ENCODE measurements at places on chromosomes 5 and 9.

DNA sequence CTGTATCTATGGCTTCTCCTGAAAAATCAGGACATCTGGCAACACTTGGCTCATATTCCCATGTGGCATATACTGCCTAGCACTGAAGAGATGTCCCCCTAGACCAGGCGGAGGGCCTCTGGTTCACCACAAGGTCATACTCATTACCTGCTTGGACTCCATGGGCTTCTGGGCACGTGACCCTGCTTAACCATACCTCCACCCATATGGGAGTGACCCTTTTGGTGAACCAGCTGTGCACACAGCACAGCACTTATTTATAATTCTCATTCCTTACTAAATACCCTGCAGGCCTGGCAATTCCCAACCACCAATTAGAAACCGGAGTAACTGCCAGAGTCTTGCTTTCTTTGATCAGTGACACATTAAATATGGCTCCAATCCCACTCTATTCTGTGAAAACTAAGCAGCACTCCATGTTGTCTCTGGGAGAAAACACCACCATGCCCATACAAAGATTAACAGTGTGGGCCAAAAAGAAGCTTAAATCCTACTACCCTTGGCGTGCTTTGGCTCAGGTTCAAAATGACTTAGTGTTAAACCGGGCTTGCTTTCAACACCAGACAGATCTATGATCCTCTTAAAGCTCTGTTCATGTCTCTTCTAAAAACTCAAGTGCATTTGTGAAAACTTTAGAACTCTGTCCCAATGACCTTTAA lies 57.7 kb downstream of the MTMR12 start:
- DNase-seq: no peak

DNA sequence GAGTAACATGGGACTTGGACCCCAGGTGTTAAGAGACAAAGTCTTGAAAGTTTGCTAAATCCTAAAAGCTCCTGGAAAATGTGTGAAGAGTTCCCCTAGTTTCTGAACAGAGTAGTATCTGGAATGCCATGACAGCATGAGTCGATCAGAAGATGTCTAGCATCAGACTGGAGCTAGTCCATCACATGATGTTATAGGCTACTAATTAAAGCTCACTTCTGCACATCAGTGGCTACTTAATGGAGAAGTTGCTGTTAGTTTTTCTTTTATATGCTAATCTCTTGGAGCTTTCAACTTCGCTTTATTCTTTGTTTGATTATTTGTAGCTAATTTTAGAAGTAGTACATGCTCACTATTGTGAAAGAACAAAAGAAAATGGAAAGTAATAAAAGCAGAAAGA lies 471.3 kb upstream of the KLF4 start:
- no peak for DNase-seq

DNA sequence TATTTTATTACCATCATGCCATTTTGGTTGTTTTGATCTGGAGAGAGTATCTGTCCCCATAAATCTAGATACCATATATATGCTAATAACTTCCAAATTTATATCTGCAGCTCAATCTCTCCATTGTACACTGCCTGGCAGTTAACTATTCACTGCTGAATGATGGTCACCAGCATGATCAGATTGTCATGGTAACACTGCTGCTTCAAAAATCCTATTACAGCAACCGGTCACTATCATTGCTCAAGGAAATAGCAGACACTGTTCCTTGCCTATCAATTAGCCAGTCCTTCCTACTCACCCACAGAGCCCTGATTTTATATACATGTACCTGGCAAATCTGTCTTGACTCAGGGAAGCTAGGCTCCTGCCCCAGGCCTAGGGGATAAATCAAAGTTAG lies 11.5 kb downstream of the REEP5 start:
- no peak for DNase-seq

GRCh38 chr9:119533504-119533903 lies 164.3 kb upstream of the BRINP1 start:
- no peak for DNase-seq

- no peak for DNase-seq
Observed at GRCh38 chr9:18077941-18078678, 395.8 kb upstream of the ADAMTSL1 start.

DNA sequence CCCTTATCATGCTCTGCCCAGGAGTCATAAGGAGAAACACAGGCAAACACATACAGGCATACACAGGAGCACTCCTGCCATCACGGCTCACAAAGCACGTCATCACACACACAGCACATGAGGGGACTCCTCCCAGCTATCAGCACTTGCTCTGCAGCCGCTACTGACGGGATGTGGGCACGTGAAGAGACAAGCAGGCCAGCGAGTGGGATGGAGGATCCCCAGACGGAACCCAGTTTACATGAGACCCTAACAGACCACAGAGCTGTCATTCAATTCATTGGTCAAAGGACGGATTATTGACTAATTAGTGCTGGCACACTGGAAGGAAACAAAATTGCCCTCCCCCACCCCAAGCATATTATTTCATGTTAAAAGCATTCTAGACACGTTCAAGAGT lies 53.6 kb downstream of the SEMA4D start:
- DNase-seq: no peak

DNA sequence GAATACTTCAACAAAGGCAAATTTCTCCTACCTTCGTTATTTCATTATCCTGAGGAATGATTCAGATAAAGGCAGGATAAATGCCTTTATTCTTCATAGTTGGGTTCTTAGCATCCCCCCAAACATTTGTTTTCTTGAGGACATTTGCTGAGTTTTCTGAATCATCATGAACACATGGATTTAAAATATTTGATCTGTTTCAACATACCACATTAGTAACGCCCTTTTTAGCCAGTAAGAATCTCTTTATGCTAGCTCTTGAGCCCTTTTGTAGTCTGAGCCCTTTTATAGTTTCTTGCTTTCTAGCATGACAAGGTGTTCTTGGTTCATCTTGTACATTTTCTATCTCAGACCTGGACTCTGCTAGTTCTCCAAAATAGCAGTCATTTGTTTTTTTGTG lies 27.9 kb downstream of the SKIC3 start:
- no peak for DNase-seq

DNA sequence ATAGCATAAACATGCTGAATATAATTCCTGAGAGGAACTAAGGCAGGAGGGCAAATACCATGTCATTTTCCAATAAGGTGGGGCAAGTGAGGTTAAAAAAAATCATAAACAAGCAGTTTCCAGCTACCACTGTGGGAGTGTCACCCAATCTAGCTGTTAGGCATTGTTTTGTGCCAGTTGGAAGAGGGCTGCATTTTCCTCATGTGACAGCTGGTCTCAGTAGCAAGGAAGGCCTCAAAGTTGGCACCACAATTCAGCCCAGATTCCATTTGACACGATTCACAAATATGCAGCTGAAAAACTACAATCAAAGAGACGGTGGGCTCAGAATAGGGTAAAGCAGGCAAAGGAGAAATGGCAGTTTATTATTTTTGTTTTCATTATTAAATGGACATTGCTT lies 636.1 kb downstream of the KIF4B start:
- DNase-seq: no peak

DNA sequence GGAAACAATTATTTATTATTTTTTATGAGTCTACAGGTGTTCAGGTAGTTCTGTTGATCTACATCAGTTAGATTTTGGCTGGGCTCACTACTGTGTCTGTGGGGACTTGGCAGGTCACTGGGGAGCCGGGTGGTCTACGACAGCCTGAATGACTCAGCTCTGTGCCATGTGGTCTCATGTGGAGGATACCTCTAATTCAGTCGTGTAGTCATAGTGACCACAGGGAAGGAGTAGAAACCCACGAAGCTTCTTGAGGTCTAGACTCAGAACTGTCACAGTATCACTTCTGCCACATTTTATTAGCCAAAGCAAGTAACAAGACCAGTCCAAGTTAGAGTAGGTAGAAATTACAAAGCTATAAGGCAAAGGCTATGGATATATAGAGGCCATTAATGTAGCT lies 64.7 kb upstream of the GRAMD2B start:
- DNase-seq: peak; percentile 80

DNA sequence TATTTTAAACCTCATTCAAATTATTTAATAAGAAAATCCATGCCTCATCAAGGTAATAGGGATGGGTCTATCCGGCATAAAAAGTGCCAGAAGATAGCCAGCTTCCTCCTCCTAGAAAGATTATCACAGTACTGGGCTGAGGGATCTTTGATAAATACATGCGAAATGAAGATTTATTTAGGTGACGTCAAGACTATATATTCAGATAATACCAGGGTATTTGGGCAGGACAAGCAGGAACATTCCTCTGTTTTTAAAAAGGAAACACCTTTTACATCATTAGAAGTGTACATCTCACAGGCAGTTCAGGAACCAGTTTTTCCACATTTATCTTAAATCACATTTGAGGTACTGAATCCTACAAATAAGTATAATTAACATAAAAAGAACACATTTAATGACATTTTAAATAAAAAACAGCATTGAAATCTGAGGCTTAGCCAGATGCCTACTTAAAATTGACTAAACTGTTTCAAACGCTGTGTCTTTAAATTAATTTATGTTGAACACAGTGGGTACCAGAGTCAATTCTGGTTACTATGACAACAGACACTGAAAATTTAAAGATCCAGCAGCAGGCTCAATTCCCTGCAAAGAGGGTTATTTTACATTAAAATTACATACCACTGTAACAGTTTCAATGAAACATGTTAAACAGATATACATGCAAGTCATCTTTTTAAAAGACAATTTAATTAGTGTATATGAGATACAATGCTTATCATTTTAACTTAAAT lies 124.7 kb upstream of the SLCO6A1 start:
- DNase-seq: no peak

GRCh38 chr9:3177936-3178335 lies 334.0 kb upstream of the PUM3 start:
- DNase-seq: no peak

- DNase-seq: no peak
Observed at GRCh38 chr9:132046456-132046855, 33.2 kb downstream of the MED27 start.

DNA sequence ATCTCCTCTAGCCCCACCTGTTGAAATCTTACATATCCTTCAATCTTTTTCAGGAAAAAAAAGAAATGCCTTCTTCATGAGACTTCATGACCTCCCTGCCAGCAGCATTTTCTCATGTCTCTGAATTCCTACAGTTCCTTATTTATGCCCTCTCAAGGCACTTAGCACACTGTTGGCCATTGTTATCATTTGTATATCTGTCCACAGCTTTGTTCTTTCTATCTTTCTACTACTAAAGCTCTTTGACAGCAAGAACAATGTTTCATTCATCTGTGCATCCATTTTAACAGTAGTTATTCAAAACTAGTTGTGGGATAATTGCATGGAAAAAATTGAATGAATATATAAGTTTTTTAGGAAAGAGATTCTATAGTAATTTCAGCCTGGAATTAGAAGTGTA lies 20.9 kb upstream of the GZMA start:
- no peak for DNase-seq

DNA sequence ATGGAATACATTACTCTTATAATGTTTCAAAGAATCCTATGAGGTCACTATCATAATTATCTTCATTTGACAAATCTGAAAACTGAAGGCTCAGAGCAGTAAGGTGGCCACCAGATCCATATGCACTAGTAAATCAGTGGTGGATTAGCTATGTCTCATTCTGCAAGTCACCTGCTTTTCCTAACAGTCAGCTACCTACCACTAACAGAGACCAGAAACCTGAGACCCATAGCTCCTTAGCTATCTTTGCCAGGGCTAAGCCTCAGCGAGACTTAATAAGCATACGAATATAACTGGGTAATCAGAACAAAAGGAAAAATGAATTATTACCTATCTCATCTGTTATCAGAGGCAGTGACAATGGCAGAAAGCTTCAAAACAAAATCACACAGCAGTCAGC lies 118.7 kb downstream of the AUH start:
- no peak for DNase-seq

DNA sequence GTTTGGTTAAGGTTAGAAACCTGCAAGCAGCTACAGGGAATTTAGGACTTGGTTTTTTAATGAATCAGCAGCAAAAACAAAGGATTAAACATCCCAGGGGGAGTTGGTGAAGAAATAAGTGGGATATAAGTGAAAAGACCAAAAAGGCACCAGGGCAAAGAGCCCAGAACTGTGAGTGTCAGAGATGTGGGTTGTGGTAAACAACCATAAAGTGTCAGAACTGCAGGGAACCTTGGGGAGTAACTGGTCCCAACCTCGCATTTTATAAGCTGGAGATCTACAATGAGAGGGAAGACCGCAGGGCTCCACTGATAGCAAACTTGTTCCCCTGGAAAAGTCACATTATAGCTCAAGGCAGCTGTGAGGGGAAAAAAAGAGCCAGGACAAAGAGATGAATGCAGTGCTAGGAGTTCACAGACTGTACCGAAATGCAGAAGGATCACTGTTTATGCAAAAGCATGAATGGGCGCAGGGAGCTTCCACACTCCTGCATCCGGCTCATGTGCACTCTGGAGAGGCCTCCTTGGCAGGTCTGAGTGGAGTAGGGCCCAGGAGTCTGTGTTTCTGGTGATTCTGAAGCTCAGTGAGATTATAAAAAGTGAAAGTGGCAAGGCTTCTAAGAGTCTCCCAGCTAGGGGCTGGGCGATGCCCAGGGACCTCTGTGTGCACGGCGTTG lies 156.3 kb downstream of the GOLPH3 start:
- no peak for DNase-seq

GRCh38 chr5:151413800-151414199 lies 33.6 kb upstream of the SLC36A1 start:
- no peak for DNase-seq

DNA sequence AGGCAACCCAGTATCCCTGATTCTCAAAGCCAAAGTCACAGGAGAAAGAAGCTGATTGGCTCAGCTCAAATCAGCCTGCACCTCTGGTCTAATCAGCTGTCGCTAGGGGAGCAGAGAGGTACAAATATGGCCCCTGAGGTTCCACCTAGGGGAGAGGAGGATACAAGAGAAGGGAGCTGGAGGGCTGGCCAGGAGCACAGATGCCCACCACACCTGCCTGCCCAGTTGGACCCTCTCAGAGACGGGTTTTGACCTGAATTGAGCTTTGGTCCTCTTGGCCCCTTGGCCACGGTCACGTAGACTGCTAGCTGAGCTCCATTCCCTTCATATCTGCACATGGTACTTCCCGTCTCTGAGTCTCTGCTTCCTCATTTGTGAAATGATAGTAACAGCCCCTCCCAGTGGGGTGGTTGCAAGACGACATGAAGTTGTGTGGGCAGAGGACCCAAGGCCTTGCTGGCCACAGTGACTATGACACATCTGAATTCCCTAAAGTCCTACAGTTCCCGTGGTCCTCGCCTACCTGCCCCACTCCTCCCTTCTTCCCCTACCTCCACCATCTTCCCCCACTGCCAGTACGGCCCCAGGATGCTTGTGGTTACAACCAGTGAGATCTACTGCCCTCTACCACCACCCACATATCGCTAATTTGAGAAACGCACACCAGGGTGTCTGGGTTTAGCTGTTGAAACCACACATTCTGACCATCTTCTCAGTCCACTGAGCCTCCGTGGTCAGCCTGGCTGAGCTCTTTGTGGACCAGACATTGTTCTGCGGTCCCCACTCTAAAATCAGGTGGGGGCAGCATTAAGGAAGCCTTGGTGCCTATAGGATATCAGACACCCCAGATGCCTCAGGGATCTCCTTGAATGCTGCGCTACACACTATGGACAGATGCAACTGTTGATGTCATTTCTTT lies 60.3 kb upstream of the NEK6 start:
- DNase-seq: peak; percentile 94

DNA sequence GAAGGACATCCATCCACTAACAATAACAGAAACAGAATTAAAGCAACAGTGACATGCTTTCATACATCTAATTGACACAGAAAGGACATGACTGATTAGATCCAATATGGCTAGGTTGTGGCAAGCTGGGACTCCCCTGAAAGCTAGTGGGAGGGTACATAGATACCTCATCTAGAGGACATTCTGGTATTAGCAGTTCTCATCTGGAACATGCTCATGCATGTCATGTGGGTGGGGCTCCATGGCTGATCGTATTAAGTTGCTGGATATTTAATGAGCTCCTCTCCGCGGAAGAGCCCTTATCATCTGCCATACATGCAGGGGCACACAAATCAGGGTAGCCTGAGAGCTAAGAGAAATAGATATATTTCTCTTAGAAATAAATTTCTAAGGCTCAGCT lies 358.9 kb downstream of the ICE1 start:
- no peak for DNase-seq
